ENCODE measurements at places on chromosomes 5 and 9. TPM values are rescaled to one million over a fixed set of nuclear protein-coding genes. Genes with fewer than 3 reads are reported as not detected.

The SARDH gene
- 9.0 TPM for total RNA-seq

The PHF24 gene
- 0.17 TPM for total RNA-seq

The TTC23L gene
- 0.33 TPM for total RNA-seq

The PCDHB12 gene
- total RNA-seq, result 0.26 TPM

The TSLP gene
- 9.2 TPM for total RNA-seq

The DBH gene
- not detected for total RNA-seq
